ENCODE measurements at places on chromosomes 1 and 21. TPM values are rescaled to one million over a fixed set of nuclear protein-coding genes. Genes with fewer than 3 reads are reported as not detected.

LRRC3 gene
- total RNA-seq = 1.5 TPM

PRKCZ gene
- total RNA-seq = 11.0 TPM

GRCh38 chr1:171206204-171206977 lies 21.3 kb downstream of the FMO2 start:
- no peak for DNase-seq

GRCh38 chr1:183206538-183207122 lies 20.6 kb downstream of the LAMC2 start:
- DNase-seq = no peak

DNA sequence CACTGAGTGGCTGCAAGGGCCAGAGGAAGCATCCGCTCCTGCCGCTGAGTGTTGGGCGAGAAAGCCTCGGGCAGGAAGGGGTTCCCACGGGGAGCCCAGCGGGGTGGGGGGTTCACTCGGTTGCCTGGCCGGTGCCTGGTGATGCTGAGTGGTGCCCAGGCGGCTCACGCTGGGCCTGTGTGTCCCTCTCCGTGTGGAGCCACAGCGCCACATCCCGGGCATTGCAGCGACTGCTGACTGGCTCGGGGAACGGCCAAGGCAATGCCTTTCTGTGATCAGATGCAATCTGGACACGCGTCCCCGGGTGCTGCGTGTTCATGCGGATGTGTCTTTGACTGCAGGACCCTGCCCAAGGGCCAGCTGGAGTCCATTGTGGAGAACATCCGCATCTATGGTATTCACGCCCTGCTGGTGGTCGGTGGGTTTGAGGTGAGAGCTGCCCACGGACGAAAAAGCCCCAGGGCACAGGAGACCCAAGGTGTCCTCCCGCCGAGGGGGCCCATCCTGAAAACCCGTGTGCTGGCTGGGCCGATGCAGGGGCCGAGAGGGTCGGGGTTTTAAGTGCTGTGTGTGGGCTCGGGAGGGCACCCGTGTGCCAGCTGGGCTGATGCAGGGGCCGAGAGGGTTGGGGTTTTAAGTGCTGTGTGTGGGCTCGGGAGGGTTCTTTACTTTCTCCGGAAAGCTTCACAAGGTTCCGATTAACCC lies 16.4 kb downstream of the CFAP410 start:
- DNase-seq = no peak

DNA sequence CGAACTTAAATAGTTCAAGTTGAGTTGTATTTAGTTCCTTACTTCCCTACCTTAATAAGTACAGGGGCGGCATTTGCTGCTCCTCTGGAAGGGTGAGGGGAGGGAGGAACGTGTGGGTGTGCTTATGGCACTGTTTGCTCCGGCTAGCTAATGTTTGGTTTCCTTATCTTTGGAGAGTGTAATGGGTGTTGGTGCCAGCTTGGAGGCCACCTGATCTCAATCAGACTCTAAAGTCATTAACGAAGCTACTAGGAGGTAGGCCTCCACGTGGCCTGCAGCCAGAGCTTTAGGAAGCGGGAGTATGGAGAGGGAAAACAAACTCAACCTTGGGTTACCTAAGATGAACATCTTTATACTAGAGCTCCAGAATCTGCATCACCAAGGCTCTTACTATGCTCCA lies 43.0 kb upstream of the RAP1A start:
- no peak for DNase-seq

DNA sequence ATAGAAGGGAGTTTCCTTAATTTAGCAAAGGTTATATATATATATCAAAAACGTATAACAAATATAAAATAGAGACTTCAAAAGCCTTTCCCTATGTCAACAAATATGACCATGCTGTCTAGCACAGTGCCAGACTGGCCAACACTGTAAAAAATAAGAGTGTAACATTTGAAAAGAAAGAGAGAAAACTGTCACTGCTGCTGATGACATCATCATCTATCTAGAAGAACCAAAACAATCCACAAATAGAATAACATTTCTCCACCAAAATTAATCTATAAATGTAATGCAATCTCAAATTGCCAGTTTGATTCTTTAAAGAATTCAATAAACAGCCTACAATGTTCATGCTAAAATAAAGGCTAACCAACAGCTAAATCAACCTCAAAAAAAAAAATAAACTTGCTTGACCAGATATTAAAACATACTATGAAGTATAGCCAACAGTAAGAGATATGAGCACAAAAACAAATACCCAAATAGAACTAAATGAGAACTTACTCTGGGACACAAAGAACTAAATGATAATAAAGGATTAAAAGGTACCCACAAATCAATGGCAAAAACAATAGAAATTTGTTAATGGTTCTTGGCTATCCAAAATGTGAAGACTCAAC lies 50.2 kb downstream of the ENAH start:
- no peak for DNase-seq

GRCh38 chr1:38009088-38009840 lies 3.3 kb upstream of the UTP11 start:
- DNase-seq = no peak

GRCh38 chr1:55635856-55636255 lies 420.7 kb upstream of the USP24 start:
- DNase-seq = peak; percentile 11

- no peak for DNase-seq
These were observed 16.8 kb downstream of the RUNX3 start for GRCh38 chr1:24913274-24913604.

GRCh38 chr21:29938776-29939103 lies 1.1 kb downstream of the GRIK1 start:
- DNase-seq = no peak

LRIG2 gene
- 9.7 TPM for total RNA-seq

AGT gene
- total RNA-seq = 62.9 TPM

DNA sequence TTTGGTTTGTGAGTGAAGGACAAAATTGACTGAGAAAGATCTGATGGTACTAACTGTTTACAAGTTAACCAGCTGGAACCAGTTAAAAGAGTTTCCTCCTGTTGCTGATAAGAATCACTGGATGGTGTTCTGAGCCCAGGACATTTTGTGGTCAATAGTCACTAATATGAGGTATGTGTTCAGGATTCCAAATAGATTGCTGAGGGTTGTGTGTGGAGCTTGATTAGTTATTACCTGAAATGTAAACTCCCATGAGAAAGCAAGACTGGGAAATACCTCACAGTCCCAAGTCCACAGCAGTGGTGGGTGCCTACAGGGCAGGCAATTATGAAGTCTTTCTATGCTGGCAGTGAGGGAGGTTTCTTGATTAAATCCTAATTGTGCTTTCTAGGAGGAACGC lies 164.6 kb downstream of the DNM3 start:
- no peak for DNase-seq

FCAMR gene
- not detected for total RNA-seq

GRCh38 chr1:11514366-11514765 lies 35.4 kb downstream of the DISP3 start:
- DNase-seq = no peak

DNA sequence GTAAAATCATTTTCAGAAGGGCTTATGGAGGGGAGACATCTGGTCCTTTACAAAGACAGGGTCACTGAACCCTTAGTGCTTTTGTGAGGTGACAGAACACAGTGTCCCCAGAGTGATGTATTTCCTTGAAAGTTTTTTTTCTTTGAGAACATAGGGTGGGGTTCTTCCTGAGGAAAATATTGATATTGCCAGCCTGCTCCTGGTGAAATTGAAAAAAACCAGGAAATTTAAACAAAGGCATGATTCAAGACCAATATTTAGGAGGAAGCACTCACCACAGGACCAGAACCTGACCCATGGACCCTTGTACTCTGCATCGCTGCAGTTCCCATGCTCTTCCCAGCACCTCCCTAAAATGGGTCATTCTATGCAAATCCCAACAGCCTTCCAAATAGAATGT lies 63.7 kb downstream of the ST6GALNAC3 start:
- DNase-seq = peak; percentile 23

- no peak for DNase-seq
These were observed 54.9 kb upstream of the WLS start for GRCh38 chr1:68287241-68287640.

- DNase-seq = no peak
These were observed 4.7 kb downstream of the FMOD start for GRCh38 chr1:203346060-203346768.

LMOD1 gene
- total RNA-seq = 9.5 TPM

DNA sequence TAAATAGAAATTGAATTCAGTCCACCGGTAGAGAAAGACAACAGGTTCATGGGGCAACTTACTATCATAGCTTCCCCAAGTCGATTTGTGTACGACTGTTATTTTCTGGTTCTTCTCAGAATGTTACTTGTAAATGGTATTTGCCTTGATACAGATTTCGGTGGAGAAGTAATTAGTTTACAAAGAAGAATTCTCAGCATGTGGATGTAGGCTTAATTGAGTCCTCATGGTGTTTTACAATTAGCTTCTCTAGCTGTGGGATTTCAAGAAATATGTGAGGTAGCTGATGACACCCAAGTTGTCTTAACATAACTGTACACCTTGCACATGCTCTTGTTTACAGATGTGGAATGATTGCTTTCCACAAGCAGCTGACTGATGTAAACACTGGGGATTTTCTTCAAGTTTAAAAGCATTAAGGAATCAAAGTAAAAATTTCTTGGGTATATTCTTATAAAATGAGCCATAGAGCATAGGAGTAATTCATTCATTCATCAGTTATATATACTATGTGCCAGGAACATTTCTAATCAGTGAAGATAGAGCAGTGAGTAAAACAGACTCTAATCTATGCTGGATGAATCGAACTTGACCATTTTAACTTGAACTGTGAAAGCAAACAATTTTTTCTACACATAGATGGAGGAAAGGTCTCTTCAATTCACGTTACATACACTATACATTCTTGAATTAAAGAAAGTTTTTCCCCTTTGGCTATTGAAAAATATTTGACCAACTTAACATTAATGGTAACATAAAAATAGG lies 1.4 kb downstream of the MACO1 start:
- no peak for DNase-seq

All from heart right ventricle (tissue), 16 donors.